ENCODE measurements at places on chromosomes 3 and 15.
A peak's percentile ranks its signal among the peaks of the same experiment; 100 is the strongest.

DNA sequence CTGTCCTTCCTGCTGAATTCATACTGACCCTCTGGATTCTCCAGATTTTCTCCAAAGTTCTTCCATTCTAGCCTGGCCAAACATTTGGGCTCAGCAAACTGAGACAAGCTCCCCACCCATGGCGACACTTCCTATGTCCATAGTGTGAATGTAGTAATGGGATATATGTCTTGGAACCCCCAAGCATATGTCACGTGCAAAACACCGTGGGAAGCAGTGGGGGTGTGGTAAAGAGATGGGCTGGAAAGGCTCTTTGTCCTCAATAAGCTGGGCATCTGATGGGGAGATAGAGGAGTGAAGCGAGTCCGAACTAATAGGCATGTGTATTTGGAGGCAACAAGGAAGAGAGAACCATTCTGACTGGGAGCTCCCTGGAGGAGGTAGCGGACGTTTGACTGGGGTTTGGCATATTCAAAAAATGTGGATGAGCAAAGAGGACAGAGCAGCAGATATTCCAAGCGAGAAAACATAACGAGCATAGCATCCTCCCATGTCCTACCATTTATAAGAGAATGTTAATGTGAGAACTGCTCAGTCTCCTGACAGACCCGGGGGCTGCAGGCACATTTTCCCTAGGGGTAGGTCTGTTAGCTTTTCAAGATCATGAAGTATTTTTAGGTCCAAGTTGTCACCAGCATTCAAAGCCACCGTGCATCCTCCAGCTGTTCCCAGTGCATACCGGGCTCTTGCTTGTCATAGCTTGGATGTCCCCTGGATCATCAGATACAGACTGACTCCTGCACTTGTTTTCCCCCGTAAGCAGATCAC lies 25.6 kb downstream of the TPM1 start:
- no peak for DNase-seq

- no peak for DNase-seq
Observed at GRCh38 chr3:185711255-185711870, 113.5 kb downstream of the IGF2BP2 start.

DNA sequence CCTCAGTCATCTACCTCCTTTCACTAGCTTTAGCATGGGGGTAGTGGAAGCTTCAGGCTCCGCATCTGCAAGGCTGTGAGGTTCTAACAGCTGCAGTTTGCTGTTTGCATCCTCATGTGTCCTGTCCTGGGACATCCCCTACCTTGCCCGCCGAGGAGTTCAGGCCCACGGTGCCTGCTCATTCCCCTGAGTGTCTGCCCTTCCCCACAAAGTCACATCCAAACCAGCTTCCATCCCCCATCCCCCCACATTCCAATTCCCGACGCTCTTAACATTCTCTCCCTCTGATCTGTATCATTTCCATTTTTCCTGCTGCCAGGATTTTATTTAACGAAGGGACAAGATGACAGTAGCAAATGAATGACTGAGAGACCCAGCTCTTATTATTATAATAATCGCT lies 43.8 kb downstream of the HRH1 start:
- no peak for DNase-seq

- DNase-seq = no peak
Observed at GRCh38 chr15:71610728-71611552, 199.4 kb upstream of the NR2E3 start.

DNA sequence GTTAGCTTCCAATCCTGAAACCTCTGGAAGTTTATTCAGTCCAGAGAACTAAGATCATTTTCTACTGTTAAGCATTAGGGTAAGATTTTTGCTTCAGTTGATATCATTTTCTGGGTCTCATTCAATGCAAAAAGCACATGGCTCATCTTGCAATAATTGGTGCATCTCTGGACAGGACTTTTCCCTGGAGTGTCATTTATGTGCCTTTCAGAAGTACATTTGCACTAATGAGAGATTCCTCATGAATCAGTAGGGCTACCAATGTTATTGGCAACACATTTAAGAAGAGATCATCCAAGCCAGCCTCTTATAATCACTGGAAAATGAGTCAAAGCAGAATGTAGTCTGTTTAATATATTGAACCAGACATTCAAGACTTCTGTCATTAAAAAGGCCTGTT lies 224.2 kb upstream of the CHRNA7 start:
- no peak for DNase-seq

DNA sequence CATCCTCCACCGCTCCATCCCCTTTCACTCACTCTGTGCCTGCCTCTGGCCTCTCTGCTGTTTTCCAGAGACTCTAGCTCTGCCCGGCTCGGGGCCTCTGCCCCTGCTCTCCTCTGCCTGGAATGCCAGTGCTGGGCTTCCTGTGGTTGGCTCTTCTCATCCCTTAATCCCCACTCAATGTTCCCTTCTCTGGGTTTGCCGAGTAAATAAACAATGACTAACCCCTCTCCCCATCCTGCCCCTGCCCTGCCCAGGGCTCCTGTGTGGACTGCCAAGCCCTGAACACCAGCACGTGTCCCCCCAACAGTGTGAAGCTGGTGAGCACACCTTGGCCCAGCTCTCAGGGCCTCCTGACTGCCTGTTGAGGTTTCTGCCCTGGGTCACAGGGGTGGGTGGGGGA lies 12.2 kb downstream of the STAB1 start:
- no peak for DNase-seq

DNA sequence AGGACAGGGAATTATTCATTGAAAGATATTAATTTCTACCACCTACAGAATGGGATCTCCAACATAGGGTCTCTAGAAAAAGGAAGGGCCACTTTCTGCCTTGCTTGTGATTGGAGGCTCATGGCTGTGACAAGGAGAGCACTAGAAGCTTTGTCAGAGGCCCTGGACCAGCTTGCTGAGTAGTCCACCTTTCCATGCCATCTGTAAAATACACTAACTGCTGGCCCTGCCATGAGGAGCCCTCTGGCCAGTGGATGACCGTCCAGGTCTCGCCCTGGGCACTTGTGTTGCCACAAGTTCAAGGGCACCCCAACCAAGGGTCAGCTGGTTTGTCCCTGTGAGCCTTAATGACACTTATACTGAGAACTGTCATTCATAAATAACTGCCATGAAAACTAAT lies 1.6 kb upstream of the SYNM start:
- no peak for DNase-seq

DNA sequence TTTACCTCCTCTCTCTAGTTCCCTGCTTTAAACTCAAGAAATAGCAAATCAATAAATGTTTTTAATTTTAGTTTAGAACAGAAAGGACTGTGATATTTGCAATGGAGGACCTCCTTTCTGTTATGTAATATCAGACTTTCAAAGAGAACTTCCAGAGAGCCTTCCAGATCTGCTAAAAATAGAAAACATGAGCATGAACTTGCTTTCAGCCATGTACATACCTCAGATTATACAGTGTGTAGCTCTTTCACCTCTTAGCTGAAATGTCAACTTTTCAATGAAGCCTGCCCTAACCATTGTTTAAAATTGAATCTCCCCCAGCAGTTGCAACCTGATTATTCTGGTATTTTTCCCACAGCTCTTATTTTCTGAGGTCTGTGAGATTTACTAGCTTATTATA lies 12.6 kb downstream of the CAPN7 start:
- no peak for DNase-seq

- DNase-seq = peak; percentile 40
Observed at GRCh38 chr3:187743195-187744141, 1.8 kb downstream of the BCL6 start.

- DNase-seq = no peak
Observed at GRCh38 chr15:25182098-25182478, 227.3 kb downstream of the SNRPN start.

GRCh38 chr3:72018343-72018984 lies 233.5 kb upstream of the PROK2 start:
- DNase-seq = no peak

DNA sequence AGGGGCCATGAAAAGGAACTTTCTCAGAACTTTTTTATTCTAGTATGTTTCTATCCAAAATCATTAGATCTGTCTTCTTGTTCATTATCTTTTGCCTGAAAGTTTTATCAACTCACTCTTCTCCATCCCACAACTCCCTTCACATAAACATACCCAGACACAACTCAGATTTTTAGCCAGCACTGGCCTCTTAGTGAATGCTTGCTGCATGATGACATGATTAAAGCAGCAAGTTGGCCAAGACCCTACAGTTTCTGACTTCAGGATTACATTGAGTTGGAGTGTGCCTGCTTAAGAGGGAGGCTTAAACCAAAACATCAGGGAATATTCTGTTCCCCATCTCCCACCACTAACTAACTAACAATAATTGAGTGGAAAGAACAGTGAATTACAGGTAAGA lies 38.1 kb downstream of the PLSCR2 start:
- DNase-seq = no peak

DNA sequence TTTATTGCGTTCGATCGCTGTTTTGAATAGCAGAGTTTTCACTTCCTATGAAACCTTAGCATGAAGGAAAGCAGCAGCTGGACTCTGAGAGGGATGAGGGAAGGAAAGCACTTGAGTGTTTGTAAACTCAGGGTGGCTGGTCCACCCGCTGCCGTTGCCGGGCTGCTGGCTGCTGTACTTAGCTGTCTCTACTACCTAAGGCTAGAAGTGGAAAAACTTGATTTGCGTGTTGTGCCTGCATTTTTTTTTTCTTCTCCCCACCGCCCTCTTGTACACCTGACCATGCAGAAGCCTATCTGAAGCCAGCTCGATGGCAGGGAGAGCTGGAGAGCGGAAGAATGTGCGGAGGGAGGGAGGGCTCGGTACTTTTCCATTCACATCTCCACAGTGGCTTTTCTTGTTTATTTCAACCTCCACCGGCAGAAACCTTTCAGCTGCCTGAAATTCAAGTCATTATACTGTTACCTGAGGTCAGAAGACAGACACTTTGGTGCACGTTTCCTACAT lies 4.8 kb upstream of the BCL6 start:
- DNase-seq = no peak

DNA sequence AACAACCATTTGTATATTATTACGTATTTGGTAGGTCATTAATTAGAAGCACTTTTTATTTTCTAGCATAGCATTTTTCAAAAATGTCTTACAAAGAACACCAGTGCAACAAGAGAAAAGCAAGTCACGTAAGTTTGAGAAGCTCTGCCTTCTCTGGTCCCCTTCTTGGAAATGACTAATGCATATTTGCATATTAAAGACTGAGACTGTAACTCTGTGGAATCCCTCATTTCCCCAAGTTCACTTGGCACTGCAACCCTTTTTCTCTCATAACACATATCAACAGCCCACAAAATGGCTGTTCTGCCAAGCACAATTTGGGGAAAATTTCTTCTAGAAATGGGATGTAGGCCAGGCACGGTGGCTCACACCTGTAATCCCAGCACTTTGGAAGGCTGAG lies 176.3 kb downstream of the ERC2 start:
- no peak for DNase-seq

DNA sequence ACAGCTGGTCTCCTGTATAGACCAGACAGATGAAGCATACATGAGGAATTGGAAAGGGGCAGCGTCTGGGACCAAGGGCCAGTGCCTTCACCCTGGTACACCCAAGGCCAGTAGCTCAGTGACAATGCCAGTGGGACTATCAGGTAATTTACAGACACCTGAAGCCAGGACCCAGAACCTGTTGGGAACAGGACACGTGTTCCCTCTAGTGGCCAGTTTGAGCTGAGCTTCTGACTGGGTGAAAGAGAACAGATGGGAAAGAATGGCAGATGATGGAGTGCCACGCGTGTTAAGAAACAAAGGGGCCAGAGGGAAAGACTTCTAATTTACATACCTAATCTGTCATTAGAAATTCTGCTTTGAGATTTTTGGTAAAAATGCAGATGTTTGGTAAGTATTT lies 5.1 kb upstream of the SLC25A38 start:
- peak; percentile 67 for DNase-seq

DNA sequence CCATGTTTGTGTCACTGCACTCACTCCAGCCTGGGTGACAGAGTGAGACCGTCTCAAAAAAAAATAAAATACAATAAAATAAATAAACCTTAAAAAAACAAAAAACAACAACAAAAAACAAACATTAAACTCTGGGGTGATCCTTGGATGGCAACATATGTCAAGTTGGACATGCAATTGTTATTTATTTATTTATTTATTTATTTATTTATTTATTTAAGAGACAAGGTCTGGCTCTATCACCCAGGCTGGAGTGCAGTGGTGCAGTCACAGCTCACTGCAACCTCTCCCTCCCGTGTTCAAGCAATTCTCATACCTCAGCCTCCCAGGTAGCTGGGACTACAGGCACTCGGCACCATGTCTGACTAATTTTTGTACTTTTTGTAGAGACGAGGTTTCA lies 275.5 kb downstream of the VPS13C start:
- no peak for DNase-seq

DNA sequence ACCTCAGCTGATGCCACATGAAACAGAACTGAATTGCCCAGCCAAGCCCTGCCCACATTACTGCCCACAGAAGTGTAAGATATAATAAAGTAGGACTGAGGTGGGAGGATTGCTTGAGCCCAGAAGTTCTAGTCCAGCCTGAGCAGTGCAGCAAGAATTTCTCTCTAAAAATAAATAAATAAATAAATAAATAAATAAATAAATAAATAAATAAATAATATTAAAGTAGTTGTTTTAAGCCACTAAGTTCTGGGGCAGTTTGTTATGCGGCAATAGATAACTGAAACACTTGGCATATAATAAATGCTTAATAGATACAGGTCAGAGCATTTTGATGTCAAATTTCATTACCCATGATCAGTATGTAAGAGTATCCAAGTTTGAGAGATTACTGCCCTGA lies 249.4 kb upstream of the LRRFIP2 start:
- no peak for DNase-seq

DNA sequence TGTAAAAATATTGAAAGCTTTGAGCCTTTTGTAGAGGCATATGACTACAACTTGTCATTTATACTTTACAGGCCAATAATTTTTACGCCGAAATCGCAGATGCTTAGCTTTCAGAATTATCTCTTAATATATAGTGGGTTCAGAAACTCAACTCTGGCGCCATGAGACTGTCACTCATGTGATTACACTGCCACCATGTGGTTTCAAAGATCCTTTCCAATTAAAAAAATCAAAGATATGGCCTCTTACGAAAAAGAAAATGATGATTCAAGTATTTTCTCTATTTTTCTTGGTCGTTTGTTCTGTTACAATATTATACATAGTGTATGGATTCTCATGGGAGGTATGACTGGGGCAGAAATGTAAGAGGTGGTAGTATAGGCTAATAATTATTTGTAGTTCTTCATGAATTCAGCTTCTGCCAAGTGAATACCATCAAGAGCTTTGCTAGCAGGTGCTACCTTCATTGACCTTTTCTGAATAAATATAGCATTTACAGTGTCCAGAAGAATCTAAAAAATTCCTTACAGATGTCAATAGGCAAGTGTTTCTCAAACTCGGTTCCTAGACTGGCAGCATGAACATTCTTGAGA lies 751.7 kb upstream of the GOLIM4 start:
- DNase-seq = no peak

GRCh38 chr3:71423151-71423906 lies 160.2 kb downstream of the FOXP1 start:
- no peak for DNase-seq

DNA sequence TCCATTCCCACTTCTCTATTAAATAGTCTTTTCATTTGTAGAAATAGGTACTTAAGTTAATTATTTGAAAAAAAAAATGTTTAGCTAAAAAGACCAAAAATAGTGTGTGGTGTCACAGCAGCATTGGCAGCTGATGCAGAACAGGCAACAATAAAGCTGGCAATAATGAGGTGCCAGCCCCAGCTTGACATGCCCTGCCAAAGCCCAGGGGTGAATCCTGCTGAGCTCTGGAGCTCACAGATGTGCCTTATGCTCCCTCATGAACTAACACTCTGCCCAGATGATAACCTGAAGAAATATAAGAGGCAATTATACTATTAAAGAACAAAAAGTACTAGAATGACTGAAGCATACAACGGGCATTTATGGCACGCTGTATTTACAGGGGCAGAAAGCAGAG lies 63.8 kb downstream of the IGSF11 start:
- no peak for DNase-seq

Measured in stimulated activated effector memory CD8-positive, alpha-beta T cell treated with anti-CD3 and anti-CD28 coated beads, Interleukin-12 subunit alpha, Interleukin-12 subunit beta, amount 100 ng/mL, for 72 hours (primary cell).